ENCODE measurements at places on chromosomes 5 and 9.
A peak's percentile ranks its signal among the peaks of the same experiment; 100 is the strongest.

GRCh38 chr5:65482296-65482735 is 596 bp upstream of the ADAMTS6 start:
- no peak for DNase-seq

DNA sequence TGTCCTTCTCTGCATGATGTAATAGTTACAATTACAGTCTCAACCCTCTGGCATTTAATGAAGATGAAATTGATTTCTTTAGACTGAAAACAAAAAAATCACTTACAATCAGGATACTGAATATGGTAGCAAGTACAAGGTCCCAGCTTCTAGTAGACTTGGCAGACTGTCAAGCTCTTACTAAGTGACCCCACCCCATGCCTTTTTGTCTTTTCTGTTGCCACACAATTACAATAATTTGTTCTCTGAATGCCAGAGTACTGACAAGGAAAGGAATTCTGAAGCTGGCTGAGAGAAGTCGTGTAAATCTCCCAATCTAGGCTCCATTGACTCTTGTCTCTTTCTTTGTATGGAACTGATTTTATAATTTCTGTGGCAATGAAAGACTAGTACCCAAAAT is 154.2 kb downstream of the TMC1 start:
- DNase-seq, result no peak

DNA sequence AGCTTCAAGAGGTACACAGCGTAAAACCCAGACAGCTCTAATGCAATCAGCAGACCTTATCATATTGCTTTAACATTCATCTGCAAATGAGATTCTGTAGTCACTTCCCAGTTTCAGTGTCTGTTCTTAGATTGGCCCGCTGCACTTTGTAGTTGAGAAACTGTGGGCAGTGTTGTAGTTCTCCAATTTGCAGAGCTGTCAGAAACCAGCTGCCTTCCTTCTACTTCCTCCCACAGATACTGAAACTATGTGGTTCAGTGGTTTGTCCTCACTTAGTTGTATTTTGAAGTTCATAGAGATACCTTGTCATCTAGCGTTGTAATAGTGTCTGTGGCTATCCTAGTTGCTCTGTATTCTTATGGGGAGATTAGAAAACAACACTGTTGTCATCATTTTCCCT is 39.6 kb upstream of the TRIM36 start:
- peak; percentile 2 for DNase-seq

DNA sequence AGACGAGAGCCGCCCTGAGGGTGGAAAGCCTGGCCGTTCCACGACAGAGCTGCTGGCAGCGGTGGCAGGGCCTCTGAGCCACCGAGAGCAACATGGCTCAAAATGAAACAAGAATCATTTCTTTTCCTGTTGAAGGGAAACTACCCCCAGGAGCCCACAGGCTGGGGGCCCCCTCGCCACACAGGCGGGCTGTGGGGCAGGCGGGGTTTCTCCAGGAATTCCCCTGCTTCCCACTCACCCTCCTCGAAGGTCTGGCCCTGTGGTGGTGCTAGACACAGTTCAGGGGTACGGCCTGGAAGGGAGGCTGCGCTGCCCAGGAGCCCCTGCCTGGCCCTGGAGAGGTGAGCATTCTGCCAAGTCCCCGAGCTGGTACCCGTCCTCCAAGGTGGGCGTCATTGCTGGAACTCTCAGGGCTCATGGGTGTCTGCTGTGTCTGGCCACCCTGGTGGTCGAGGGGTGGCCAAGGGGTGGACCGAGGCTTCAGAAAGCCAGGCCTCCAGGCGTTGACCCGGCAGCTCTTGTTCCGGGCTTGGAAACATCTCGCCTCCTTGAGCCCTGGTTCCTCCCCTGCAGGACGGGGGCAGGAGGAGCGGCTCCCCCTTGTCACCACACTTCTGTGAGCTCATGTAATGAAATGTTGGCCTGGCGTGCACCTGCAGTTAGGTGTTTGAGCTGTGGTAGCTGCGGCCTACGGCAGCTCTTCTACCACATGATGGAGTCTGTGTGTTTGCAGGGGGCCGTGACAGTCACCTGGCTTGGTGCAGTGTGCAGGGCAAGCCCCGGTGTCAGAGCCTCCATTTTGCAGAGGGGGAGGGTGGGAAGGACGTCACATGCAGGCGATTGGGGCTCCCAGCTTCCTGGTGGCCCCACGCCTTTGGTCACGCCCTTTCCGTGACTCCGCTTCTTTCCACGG is 65.3 kb downstream of the RXRA start:
- DNase-seq, result no peak

- DNase-seq, result no peak
These were observed 70.9 kb downstream of the EGFLAM start for GRCh38 chr5:38329132-38329715.

GRCh38 chr5:151199581-151200185 is 24.2 kb downstream of the CCDC69 start:
- no peak for DNase-seq

DNA sequence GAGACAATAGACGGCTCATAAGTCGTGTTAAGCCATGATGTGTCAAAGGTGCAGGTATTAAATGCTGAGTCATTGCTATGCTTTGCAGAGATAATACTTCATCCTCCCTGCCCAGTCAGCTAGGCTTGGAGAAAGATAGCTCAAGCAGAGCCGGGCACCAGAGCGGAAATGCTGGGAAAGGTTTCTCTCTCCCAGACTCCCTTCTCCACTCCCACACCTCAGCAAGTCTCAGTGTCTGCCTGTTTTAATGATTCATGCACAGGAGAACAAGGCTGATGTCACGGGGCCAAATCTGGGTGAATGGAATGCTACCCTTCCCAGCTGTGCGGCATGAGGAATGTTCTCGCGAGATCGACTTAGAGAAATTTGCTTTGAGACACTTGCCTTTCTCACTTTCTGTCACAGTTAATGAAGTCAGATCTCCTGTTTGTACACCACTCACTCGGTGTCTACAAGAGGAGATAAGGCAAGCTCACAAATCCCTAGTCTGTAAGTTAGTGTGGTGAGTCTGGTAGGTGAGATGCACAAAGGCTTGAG is 204.4 kb downstream of the EFNA5 start:
- DNase-seq, result no peak

GRCh38 chr9:81690251-81690851 is 1.0 kb upstream of the TLE1 start:
- no peak for DNase-seq

DNA sequence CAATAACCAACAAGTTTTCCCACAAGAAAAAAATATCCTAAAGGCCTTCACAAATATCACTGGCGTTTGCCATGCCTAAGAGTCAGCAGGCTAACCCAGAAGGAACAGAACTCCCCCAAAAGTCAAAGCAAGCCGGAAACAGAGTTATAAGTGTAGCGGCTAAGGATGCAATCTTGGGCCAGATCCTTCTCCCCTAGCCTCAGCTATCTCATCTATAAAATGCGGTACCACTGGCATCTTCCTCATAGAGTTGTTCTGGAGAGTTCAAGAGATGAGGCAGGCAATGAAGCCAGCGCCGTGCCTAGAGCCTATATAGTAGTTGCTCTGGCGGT is 632 bp downstream of the DPM2 start:
- no peak for DNase-seq

DNA sequence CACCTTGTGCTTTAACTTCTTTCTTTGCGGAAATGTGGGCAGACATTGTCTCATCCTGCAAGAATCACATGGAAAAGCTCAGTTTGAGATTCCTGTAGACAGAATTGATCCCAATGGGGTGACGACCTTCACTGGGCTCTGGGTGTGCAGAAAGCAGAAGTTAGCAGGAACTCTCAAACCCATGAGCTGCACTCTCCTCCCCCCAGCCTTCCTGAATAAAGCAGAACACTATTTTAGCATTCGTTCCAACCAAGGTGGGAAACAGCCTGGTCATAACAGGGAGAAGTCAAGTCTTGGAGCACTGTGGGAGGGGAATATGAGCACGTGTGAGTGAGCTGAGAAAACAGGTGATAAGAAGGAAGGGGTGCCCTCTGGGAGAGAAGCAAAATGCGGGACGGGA is 87.4 kb upstream of the FER start:
- DNase-seq, result no peak

DNA sequence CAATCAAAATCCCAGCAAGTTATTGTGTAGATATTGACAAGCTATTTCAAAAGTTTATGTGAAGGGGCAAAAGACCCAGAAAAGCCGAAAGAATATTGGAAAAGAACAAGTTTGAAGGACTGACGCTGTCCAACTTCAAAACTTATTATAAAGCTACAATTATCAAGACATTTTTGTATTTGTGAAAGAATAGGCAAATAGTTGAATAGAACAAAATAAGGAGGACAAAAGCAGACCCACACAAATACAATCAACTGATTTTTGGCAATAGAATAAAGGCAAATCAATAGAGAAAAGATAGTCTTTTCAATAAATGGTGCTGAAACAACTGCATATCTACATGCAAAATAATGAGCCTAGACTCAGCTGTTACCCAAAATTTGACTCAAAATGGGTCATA is 807.7 kb upstream of the CDH6 start:
- DNase-seq, result no peak

DNA sequence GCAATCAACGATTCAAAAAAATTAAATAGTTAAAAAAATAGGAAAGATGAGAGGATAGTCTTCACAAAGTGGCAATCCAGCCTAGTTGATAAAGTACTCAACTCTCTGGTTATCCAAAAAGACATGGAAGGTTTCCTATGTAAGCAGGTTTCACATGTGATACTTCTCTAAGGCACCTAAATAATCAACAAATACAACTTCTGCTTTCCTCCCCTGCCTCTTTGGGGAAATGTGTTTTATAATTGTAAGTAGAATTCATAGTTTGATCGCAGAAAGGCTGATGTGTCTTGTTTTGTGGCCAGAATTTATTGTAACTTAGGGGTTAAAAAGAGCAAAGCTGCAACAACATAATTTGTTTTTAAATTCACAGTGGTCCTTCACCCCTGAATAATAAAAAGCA is 855.5 kb upstream of the DMAC1 start:
- DNase-seq, result no peak

GRCh38 chr5:77957-78804 is 13.8 kb upstream of the PLEKHG4B start:
- no peak for DNase-seq

DNA sequence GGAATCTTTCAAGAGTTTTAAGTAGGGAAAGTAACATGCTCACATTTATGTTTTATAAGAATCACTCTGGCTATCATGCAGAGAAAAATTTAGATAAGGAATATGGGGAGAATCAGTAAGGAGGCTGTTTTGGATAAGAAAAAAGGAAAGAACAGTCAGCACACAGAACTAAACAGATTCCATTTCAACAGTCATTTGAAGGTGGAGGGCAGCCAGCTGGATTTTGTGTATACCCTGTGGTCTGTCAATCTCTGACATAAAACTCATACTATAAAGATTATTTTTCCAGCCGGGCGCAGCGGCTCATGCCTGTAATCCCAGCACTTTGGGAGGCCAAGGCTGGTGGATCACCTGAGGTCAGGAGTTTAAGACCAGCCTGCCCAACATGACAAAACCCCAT is 64.2 kb downstream of the PCA3 start:
- DNase-seq, result no peak

- DNase-seq, result no peak
These were observed 259.9 kb downstream of the GADD45G start for GRCh38 chr9:89864731-89865130.

- DNase-seq, result no peak
These were observed 83.3 kb downstream of the DAPK1 start for GRCh38 chr9:87580941-87581438.

DNA sequence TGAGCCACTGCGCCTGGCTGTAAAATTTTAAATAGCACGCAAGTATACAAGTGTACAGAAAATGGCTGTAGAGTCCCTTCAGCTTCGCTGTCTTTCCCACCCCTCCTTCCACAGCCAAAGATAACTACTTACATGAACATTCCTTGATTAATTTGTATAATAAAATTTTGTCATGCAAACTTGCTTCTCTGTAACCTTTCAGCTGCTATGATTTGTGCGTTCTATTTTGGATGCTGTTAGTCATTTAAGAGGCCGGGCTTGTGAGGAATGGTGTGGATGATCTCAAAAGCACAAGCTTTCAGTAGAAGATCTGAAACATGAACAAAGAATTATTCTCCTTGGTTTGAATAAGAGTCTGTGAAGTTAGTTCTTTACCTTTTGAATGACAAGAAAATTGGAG is 115.0 kb upstream of the TLE1 start:
- no peak for DNase-seq

GRCh38 chr5:170484847-170485615 is 18.8 kb upstream of the KCNIP1 start:
- DNase-seq, result no peak

DNA sequence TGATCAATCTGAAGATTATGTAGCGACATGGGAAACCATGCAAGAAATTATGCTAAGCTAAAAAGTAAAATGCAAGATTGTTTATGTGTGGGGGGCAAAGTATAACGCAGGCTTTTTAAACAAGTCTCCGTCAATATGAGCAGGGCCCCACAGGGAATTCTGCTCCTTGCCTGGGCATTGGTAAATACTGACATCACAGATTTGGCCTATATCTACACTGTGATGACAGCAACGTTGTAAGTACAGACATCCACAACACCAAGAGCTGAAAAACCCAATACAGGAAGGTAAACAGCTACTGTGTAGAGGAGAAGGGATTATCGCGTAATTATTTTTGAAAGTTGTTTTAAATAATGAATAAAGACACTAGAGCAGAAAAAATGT is 74.5 kb upstream of the SLC25A51 start:
- no peak for DNase-seq

GRCh38 chr9:85510830-85511504 is 230.8 kb downstream of the AGTPBP1 start:
- DNase-seq, result no peak

- no peak for DNase-seq
These were observed 50.0 kb upstream of the SUSD3 start for GRCh38 chr9:93008457-93008856.

GRCh38 chr9:76537150-76537646 is 78.2 kb downstream of the GCNT1 start:
- DNase-seq, result no peak

DNA sequence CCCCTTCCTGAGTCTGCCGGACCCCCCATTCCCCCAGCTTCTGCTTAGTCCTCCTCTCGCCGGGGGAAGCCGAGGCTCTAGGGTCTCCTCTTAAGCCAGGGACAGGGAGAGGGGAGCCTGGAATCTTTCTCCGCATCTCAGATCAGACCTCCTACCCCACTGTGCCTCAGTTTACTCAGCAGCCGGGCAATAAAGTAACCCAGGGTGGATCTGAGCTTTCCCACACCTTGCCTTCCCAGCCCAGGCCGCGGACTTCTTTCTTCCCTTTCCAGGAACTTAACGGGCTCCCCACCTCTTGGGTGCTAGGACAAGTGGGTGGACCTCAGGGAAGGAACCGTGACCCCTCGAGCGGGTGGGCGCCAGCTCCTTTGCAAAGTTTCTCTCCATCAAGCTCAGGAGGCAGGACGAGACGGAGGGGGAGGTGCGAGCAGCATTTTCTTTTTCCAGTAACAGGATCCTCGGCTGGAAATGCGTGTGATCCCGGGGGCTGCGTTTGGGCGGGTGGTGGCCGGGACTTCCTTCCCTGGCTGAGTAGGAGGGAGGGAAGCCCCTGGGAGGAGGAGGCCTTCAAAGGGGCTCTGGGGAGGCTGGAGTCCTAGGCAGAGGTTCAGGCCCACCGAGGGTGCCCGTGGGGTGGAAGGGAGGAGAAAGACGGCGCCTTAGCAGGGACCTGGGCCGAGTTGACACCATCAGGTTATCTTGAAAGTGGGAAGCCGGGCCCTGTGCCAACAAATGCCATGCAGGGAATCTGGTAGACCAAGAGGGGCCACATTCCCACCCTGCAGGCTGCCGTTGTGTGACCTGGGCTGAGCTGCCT is 795 bp downstream of the DAB2IP start:
- DNase-seq, result no peak

GRCh38 chr9:133050781-133051180 is 11.0 kb upstream of the CEL start:
- DNase-seq, result no peak

Measured in stimulated activated CD8-positive, alpha-beta memory T cell treated with anti-CD3 and anti-CD28 coated beads, Interleukin-2, amount 100 ng/mL, for 1 hour (primary cell).